ENCODE measurements at places on chromosomes 2 and 18.

DNA sequence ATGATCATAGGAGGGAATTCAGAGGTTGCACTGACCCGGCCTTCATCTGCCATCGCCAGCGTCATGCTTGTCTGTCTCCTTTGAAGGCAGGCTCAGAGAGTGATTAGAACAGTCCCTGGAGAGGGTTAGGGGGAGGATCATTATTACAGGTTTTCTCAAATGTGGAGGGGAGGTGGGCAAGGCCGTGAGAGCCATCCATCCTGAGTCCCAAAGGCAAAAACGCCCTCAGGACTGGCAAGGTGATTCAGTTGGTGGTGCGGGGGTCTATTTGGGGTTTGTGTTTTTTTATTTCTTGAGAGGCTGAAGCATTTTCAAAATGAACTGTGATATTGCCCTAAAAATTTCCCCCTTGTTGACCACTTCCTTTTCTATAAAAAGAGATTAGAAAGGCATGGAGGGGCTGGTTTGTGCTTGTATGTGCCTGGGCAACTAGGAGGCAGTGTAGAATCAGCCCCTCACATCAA is 39.3 kb upstream of the GYPC start:
- no peak for DNase-seq

DNA sequence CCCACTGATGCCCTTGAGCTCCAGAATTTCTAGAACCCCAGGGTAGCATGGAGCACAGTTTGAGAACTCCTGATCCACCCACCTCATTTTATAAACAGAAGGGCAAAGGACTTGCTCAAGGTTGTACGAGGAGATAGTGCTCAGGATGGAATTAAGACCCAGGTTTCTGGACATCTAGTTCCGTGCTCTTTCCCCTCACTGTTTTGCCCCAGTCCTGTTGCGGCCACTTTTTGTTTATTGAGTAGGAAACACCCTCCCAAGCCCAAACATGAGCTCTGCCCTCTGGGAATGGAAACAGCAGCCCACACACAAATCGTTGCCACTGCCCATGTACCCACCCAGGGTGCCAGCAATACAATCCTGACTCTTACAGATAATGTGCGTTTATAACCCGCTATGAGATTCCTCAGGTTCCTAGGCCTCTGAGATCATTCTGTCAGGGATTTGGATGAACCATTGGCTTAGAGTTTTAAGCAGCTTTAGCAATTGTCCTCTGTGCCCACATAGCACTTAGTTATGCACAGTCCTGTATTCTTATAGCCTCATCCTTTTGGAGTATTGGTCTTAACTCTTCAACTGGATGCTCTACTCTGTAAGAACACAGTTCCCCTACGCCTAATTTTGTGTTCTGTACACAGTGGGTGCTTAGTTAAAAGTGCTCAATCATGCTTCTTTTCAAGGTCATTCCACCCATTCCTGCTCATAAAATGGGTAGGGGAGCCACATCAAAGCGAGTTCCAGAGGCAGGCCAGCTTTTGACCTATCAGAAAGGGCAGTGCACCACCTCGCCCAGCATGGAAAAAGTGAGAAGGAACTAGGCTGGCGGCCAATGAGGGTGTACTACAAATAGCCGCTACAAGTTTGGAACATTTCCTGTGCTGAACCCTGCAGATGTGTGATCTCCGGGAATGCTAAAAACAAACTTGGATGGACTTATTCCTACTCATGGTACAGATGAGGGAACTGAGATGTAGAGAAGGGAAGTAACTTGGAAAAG is 60.3 kb upstream of the IGFBP2 start:
- no peak for DNase-seq

- DNase-seq = no peak
Observed at GRCh38 chr2:54529935-54530334, 73.8 kb downstream of the SPTBN1 start.

DNA sequence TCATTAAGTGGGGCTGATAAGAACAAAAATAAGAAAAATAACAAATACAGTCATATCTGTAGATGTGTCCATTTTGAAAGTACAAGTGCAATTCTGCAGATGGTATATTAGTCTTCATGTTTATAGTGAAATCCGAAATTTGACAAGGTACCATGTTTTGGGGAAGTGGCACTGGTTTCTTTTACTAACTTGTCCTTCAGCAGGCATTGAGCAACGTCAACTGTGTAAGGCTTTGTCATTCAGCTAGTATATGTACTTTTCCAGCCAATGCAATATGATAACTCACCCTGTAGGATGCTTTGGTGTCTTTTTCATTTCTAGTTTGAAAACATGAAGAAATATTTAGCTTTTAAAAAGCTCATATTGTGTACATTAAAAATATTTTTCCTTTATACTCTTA is 139.9 kb downstream of the MCFD2 start:
- no peak for DNase-seq

GRCh38 chr2:77487074-77487803 is 34.9 kb downstream of the LRRTM4 start:
- DNase-seq = no peak

DNA sequence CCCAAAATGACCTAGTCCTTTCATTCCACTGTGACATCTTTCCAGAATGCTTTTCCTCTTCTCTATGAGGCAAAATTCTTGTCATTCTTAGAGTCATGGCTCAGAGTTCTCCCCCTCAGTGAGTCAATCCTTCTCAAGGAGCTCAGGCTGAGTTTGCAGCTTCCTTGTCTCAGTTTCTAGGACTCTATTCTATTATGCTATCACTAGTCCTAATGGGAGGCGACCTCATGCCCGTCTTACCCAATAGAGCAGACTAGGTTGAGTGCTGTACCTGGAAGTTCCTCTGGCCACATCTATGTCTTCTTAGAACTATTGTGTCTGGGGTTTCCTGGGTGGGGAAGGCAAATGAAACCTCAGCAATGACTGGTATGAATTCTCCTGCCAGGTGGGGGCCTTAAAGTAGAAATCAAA is 51.5 kb downstream of the HAUS1 start:
- no peak for DNase-seq

All from cortex of kidney (tissue), 1 donor.